ENCODE measurements at places on chromosomes 3 and 15. TPM values are rescaled to one million over a fixed set of nuclear protein-coding genes. Genes with fewer than 3 reads are reported as not detected.
A peak's percentile ranks its signal among the peaks of the same experiment; 100 is the strongest.

SPINK8 gene
- total RNA-seq: not detected

ISLR gene
- not detected for total RNA-seq

ZNF385D gene
- not detected for total RNA-seq

C15orf40 gene
- 28.5 TPM for total RNA-seq

GRCh38 chr3:8983591-8983990, 20.3 kb upstream of the RAD18 start:
- no peak overlapping the region for H3K4me3 ChIP-seq
- H3K36me3 ChIP-seq: no peaks in the 10 kb centered on the region

- H3K36me3 ChIP-seq: no peaks in the 10 kb centered on the region
- H3K4me1 ChIP-seq: no peaks in the 10 kb centered on the region
- peaks cover 9% of the 10 kb centered on the region for H3K27me3 ChIP-seq
- no peak for DNase-seq
- no peak overlapping the region for H3K4me3 ChIP-seq
These were observed 48.8 kb downstream of the WWTR1 start for GRCh38 chr3:149608987-149609386.

- DNase-seq: no peak
- H3K27me3 ChIP-seq: no peaks in the 10 kb centered on the region
- no peak overlapping the region for H3K4me3 ChIP-seq
- no peaks in the 10 kb centered on the region for H3K36me3 ChIP-seq
These were observed 72.0 kb downstream of the KCNH8 start for GRCh38 chr3:19220311-19220710.

NAA80 gene
- total RNA-seq: 34.3 TPM

XPC gene
- total RNA-seq: 56.8 TPM

ANKUB1 gene
- total RNA-seq: not detected

RNU5B-1 gene
- 27.2 TPM for total RNA-seq

- H3K27ac ChIP-seq: peak overlapping the region; percentile 84
- peaks cover 4% of the 10 kb centered on the region for H3K36me3 ChIP-seq
- no peaks in the 10 kb centered on the region for H3K27me3 ChIP-seq
- no peak for DNase-seq
- H3K4me1 ChIP-seq: peaks cover 11% of the 10 kb centered on the region
- H3K4me3 ChIP-seq: peak overlapping the region; percentile 82
These were observed 47.0 kb downstream of the ZBTB20 start for GRCh38 chr3:115099986-115100571.

DNA sequence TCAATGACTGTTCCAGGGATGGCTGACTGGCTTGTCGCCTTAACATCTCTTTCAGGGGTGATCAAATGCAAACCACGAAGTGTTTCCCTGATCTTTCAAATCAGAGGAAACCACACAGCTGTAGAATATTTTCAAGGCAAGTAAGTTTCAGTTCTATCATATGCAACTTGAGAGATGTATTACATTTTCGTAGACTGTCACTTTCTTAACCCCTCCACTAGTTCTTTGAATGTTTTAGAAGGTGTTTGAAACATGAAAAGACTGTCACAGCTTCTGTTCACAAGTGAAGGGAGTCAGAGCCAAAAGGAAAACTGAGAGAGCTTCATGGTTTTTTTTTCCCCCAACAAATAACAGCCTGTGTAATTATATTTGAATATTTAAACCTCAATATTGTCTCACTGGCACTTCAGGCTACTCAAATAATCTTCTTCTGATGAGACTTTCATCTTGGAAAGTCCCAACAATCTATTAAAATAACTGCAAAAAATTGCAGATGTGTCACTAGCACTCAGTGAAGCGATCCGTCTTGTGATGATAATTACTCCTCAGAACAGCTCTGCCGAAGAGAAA, 25.9 kb upstream of the CAPN7 start:
- peaks cover 38% of the 10 kb centered on the region for H3K27me3 ChIP-seq
- peaks cover 2% of the 10 kb centered on the region for H3K36me3 ChIP-seq
- DNase-seq: no peak
- peaks cover 10% of the 10 kb centered on the region for H3K4me1 ChIP-seq
- peak overlapping the region; percentile 11 for H3K4me3 ChIP-seq

DNA sequence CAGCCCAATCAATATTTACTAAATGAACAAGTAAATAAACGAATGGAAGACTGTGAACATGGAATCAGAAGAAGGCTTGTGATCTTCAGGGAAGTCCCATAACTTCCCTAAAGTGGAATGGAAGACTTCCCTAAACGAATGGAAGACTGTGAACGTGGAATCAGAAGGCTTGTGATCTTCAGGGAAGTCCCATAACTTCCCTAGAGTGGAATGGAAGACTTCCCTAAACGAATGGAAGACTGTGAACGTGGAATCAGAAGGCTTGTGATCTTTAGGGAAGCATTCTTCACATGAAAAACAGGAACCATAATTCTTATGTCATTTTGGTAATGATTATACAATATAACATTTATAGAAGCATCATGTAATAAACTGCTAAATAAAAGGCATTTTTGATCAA, 38.8 kb downstream of the EOGT start:
- peaks cover 12% of the 10 kb centered on the region for H3K36me3 ChIP-seq
- H3K4me1 ChIP-seq: no peaks in the 10 kb centered on the region
- H3K27me3 ChIP-seq: peaks cover 2% of the 10 kb centered on the region
- no peak overlapping the region for H3K4me3 ChIP-seq
- no peak for DNase-seq

DNA sequence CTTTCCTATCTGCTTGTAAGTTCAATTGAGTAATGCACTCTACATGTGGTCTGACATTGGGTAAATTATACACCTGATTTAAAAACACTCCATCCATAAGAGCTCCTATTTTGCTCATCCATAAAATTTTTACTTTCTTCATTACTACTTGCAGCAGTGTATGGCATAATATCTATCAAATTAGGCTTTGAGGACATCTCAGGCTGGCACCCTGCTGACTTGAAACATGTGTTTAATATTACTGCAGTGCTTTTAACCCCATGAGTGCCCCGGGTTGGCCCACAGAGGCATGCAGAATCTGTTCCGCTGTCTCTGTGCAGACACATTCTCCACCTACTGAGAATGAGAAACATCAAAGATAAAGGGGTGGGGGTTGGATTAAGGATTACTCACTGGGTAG, 249.9 kb upstream of the DNAJC19 start:
- H3K36me3 ChIP-seq: no peaks in the 10 kb centered on the region
- no peak overlapping the region for H3K4me3 ChIP-seq
- no peak overlapping the region for H3K27ac ChIP-seq
- peaks cover 2% of the 10 kb centered on the region for H3K27me3 ChIP-seq
- DNase-seq: no peak

DNA sequence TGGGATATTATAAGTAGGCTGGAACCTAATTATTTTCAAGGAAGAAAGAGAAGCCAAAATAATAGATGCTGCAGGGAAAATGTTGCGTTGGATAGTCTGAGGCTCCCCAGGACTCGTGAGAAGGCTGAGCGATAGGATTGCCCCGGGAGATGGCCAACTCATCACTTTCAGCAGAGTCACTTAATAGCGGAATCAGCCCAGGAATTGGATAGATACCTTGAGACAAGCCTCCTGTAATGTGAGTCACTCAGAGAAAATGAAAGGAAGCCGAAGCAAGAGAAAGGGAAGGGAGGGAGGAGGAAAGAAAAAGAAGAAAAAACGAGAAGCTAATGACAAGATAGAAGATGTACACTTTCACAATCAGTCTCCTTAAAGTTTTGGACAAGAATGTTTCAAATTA, 94.3 kb downstream of the SQOR start:
- H3K4me3 ChIP-seq: no peak overlapping the region
- H3K36me3 ChIP-seq: no peaks in the 10 kb centered on the region
- H3K27me3 ChIP-seq: peaks cover 17% of the 10 kb centered on the region
- H3K4me1 ChIP-seq: no peaks in the 10 kb centered on the region
- DNase-seq: no peak
- H3K27ac ChIP-seq: no peak overlapping the region

GRCh38 chr3:141108039-141108438, 56.9 kb downstream of the SPSB4 start:
- H3K27ac ChIP-seq: no peak overlapping the region
- DNase-seq: no peak
- no peaks in the 10 kb centered on the region for H3K36me3 ChIP-seq
- no peaks in the 10 kb centered on the region for H3K4me1 ChIP-seq

- H3K4me3 ChIP-seq: peak overlapping the region; percentile 92
- peaks cover 18% of the 10 kb centered on the region for H3K4me1 ChIP-seq
- DNase-seq: no peak
- peaks cover 8% of the 10 kb centered on the region for H3K27me3 ChIP-seq
- peaks cover 12% of the 10 kb centered on the region for H3K36me3 ChIP-seq
These were observed 1.0 kb upstream of the ZNF620 start for GRCh38 chr3:40504636-40505430.

CLEC3B gene
- 0.45 TPM for total RNA-seq

RAD18 gene
- 30.9 TPM for total RNA-seq

- no peak overlapping the region for H3K4me3 ChIP-seq
- no peaks in the 10 kb centered on the region for H3K36me3 ChIP-seq
These were observed 436.7 kb downstream of the EPHB1 start for GRCh38 chr3:135231737-135232136.

DNA sequence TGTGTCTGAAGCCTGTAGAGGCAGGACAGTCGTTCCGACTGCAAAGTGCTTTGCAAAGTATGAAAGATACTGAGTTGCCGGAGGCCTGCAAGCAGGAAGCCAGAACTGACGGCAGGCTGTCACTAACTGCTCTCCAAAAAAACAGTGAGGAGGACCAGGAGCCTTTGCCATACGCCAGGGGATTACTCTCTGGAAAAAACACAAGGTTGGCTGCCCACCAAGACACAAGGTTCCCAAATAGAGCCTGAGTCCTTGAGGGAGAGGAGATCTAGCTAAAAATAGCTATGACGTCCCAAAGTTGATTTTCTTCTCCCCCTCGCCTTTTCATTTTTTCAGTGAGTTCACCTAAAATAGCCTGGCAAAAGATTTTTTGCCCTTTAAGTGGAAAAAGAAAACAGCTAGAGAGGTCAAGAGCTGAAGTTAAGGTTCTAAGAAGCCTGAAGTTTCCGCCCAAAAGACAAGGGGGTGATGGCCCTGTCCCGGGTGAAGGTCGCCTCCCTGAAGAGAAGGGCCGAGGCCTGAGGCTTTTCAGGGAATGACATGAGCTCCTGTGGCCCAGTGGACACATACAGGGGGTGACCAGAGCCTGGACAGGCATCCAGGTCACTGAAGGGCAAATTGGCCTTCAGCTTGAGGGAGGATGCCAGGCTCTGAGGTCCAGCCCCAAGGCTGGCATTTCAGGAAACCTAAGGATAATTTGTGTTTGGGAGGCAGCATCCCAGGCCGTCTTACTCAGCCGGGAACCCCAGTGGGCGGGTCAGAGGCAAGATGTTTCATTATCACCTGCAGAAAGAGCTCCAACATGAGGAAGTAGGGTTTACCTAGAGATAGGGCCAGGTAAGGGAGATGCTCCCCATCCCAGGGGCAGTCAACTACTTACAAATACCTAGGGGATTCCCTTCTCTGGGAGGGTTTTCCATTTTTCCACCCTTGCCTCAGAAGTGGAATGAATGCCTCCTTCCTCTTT, 44.9 kb upstream of the DGKG start:
- H3K27me3 ChIP-seq: peaks cover 6% of the 10 kb centered on the region
- no peak overlapping the region for H3K4me3 ChIP-seq
- H3K36me3 ChIP-seq: no peaks in the 10 kb centered on the region
- no peaks in the 10 kb centered on the region for H3K4me1 ChIP-seq

MGLL gene
- 3.6 TPM for total RNA-seq

ZNF710 gene
- 16.7 TPM for total RNA-seq

DNA sequence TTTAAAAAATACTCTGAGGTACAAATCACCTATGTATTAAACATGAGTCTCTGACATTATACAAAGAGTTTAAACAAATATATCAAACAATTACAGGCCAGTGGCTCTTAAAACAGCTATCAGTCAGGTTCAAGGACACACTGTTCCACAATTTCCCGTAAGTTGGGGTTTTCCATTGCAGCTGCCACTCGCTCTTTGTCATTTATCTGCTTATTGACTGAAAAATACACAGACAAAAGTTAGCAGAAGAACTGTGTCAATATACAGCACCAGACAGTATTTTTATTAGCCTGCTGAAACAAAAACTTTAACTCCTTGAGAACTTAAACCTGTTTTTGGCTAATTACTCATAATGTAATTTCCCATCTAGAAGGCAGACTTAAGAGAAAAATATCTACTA, 20.8 kb downstream of the CIAO2A start:
- H3K4me3 ChIP-seq: no peak overlapping the region
- H3K27me3 ChIP-seq: no peaks in the 10 kb centered on the region
- no peak overlapping the region for H3K27ac ChIP-seq
- peaks cover 11% of the 10 kb centered on the region for H3K36me3 ChIP-seq

GRCh38 chr15:76185716-76186115, 125.6 kb downstream of the ETFA start:
- H3K4me3 ChIP-seq: no peak overlapping the region
- H3K27ac ChIP-seq: no peak overlapping the region
- no peaks in the 10 kb centered on the region for H3K36me3 ChIP-seq
- H3K27me3 ChIP-seq: peaks cover 36% of the 10 kb centered on the region
- DNase-seq: no peak

DNA sequence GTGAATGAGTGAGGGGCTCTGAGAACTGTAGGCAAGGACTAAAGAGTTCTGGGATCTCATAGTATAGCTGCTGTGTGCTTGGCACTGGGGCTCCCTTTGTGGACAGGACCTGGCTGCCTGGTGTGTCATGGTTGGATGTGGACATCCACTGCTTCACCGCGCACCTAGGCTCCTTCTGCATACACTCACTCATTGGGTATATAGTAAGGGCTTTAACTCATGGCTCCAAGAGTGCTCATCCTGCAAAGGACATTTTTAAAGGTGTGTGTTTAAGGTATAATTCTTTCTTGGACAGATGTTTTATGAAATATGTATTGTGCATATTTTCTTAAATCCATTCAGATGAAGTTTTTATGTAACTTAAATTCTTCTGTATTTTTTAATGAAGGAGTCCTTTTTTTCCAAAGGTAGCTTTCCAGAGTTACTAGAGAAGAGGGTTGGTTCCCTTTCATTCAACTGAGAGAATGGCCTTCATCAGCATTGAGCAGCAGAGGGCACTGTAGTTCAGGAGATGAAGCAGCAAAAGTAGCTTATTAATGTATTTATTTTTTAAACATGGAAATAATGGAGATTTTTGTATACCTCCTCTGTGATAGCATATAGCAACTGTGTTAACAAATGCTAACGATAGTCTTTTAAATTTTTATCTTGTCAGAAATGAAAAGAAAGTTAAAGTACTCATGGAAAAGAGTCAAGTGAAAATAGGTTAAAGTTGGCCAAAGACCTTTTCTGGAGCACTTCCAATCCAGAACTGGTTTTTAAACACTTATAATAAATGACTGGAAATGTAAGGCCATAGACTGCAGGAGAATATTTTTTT, 25.2 kb downstream of the OXNAD1 start:
- H3K4me1 ChIP-seq: peaks cover 53% of the 10 kb centered on the region
- peak overlapping the region; percentile 97 for H3K4me3 ChIP-seq
- H3K27me3 ChIP-seq: no peaks in the 10 kb centered on the region
- peak overlapping the region; percentile 97 for H3K27ac ChIP-seq
- H3K36me3 ChIP-seq: peaks cover 76% of the 10 kb centered on the region

- no peaks in the 10 kb centered on the region for H3K27me3 ChIP-seq
- no peaks in the 10 kb centered on the region for H3K4me1 ChIP-seq
These were observed 856.4 kb downstream of the ROBO1 start for GRCh38 chr3:78911394-78911793.

Data from activated naive CD8-positive, alpha-beta T cell treated with anti-CD3 and anti-CD28 coated beads, Interleukin-2, amount 10 ng/mL, durations not matched to agents 7 days and 5 days (primary cell).